ENCODE measurements at places on chromosomes 13 and 19.
A peak's percentile ranks its signal among the peaks of the same experiment; 100 is the strongest.

GRCh38 chr19:50060107-50060506 is 34.3 kb downstream of the ZNF473 start:
- DNase-seq = no peak

DNA sequence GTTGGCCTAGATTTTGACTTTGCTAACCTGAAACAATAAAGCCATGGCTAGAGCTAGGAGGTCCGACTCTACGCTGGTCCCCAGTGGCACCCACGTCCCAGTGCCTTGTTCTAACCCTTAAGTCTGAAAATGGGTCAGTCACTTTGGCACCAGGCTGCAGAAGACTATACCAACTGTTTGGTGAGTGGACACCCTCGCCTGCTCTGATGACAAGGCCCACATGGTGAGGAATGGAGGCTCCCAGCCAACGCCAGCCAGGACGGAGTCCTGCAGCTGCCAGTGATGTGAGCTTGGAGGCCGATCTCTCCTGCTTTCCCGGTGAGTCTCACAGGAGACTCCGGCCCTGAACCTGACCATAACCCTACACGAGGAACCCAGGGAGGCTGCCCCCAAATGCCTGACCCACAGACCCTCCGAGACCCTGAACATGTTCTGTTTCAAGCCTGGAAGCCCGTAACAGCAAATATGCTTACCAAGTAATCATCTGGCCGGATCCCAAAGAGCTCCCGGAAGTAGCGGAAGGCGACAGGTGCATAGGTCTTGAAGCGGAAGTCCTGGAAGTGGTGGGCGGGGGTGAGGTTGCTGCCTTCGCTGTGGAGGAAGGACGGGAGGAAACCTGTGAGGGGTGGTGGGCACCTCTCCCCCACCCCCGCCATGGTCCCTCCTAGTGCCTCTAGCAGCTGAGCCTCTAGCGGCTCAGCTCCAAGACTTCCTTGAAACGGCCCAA is 34.1 kb upstream of the CACTIN start:
- no peak for DNase-seq

DNA sequence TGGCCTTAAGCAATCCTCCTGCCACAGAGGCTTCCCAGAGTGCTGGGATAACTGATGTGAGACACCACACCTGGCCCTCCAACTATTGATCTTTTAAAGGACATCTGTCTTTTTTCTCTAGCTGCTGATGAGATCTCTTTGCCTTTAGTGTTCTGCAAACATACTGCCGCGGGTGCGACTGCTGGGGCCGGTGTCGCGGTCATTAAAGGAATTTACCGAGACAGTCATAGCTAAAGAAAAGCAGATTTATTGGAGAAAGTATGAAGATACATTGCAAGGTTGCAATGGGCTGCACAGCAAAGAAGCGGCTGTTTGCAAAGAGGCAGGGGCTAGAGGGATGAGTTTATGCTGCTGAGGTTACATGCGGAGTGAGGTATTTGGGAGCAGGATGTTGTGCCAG is 31.2 kb upstream of the LRRC4B start:
- no peak for DNase-seq

DNA sequence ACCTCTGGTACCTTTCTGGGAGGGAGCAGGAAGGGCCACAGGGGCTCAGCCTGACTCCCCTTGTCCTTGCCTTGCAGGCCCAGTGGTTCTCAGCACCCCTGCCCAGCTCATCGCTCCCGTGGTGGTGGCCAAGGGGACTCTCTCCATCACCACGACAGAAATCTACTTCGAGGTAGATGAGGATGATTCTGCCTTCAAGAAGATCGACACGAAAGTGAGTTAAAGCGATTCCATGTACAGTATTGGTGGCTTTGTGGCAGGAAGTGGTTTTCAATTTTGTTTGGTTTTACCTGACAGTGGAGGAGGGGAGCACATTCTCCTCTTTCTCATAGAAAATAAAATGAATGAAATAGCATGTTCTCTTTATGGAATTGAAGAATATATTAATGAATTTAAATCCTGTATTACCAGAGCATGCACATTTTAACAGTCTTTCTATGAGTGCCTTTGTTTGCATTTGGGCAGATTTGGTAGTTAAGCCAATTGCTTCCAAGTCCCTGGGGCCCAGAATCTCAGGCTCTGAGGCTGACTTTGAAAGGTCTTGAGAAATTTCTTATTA is 4.1 kb downstream of the MAB21L1 start:
- peak; percentile 1 for DNase-seq

DNA sequence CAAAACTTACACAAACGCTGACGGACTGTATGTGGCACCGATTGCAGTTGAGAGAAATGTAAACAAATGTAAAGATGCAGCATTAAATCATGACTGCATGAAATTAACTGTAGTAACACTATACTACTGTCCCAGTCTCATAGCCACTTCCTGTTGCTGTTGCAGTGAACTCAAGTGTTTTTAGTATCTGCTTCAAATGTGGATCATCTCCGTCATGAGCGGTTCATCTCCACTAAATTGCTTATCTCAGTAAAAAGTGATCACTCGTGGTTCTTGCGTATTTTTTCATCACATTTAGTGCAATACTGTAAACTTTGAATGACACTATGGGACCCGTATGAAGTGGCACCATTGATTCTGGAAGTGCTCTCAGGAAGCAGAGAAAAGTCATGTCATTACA is 60.3 kb upstream of the RNF113B start:
- no peak for DNase-seq

GRCh38 chr19:40598918-40599307 is 2.3 kb upstream of the LTBP4 start:
- DNase-seq = no peak

GRCh38 chr19:35204799-35205732 is 23.5 kb downstream of the FAM187B start:
- peak; percentile 23 for DNase-seq

Measured in activated T-cell treated with anti-CD3 and anti-CD28 coated beads, Interleukin-2, amount 50 U/mL, for 72 hours (primary cell).